Foreskin keratinocyte (primary cell): ENCODE measurements at places on chromosomes 1 and 21. TPM values are rescaled to one million over a fixed set of nuclear protein-coding genes. Genes with fewer than 3 reads are reported as not detected.

- DNase-seq: peak; percentile 94
Measured at GRCh38 chr1:180151508-180151907, 3.2 kb upstream of the QSOX1 start.

The OR11L1 gene
- polyA plus RNA-seq: not detected in 2 replicates

DNA sequence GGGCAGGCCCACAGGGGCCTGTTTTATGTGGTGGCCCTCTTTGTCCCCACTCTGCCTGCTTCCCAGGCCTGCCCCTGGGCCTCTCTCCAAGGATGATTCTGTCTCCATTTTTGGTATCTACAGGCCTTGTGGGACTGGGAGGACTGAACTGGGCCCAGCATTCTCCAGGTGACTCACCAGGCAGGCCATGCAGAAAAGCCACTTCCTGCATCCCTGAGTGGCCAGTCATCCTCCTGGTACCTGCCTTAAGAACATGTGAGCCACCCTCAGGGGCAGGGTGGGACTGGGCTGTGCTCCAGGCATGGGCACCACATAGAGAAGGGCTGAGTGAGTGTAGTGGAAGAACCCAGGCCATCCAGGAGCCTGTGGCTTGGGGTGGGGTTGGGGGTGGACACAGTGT lies 20.0 kb upstream of the BCAR3 start:
- DNase-seq: peak; percentile 99

- DNase-seq: no peak
Measured at GRCh38 chr1:95226781-95227660, 7.0 kb upstream of the RWDD3 start.

GRCh38 chr1:111876631-111877030 lies 112.8 kb downstream of the KCND3 start:
- DNase-seq: no peak

The GJA5 gene
- polyA plus RNA-seq: 1.2 and 1.7 TPM in 2 replicates

The NOS1AP gene
- 0.11 and 0.22 TPM in 2 replicates for polyA plus RNA-seq

The ATF3 gene
- polyA plus RNA-seq: 3.3 and 4.8 TPM in 2 replicates

DNA sequence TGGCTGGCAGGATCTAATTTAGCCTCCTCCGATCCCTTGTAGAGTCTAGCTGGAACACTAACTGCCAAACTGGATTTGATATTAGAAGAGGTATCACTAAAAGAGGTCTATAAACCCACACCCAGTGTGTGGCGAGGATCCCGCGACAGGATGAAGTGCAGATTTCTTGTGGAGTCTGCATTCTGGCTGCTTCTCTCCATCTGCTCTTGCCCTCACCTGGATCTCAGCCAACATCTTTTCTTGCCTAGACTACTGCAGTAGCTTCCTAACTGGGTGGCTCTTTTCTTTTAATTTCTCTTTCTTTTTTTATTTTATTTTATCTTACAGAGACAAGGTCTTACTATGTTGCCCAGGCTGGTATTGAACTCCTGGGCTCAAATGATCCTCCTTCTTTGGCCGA lies 48.9 kb upstream of the CAPZB start:
- no peak for DNase-seq

- DNase-seq: no peak
Measured at GRCh38 chr1:200082329-200082728, 54.8 kb downstream of the NR5A2 start.

The NBPF4 gene
- polyA plus RNA-seq: not detected in 2 replicates

DNA sequence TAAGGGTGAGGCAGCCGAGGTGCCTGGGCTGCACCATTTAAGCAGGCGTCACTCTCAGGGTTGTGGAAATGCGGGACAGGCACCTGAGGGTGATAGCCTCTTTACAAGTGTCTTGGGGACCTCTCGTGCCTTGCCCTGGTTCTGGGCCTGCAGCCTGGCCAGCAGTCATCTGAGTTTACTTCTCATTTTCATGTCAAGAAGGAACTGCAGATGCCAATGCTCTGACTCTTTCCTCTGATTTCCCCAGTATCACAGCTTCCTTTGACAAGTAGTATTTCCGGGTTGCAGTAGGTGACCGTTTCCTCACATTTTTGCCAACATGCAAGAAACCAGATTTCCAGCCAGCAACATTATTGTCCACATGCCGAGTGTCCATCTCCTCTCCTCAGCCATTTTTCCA lies 286.9 kb downstream of the DISC1 start:
- no peak for DNase-seq

The ZNF683 gene
- not detected in 2 replicates for polyA plus RNA-seq

DNA sequence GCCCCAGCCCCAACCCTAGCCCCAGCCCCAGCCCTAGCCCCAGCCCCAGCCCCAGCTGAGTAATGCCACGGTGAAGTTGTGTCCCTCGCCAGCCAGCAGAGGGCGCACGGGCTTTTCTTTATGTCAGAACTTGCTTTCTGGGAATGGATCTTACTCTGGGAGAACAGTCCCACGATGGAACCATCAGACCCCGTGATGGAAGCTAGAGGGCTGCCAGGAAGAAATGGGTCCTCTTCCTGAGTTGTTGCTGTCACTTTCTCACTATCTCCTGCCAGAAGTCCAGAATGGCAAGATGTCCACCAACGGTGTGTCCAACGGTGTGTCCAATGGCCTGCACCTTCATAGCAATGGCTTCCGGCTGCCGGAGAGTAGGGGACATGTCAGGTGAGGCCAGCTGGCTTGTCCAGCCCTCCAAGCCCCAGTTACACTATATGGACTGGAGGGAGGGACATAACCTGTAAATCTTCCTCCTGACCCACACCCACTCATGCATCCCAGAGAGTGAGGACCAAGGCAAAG lies 25.1 kb upstream of the TMEM222 start:
- peak; percentile 2 for DNase-seq

The CFHR4 gene
- not detected in 2 replicates for polyA plus RNA-seq

DNA sequence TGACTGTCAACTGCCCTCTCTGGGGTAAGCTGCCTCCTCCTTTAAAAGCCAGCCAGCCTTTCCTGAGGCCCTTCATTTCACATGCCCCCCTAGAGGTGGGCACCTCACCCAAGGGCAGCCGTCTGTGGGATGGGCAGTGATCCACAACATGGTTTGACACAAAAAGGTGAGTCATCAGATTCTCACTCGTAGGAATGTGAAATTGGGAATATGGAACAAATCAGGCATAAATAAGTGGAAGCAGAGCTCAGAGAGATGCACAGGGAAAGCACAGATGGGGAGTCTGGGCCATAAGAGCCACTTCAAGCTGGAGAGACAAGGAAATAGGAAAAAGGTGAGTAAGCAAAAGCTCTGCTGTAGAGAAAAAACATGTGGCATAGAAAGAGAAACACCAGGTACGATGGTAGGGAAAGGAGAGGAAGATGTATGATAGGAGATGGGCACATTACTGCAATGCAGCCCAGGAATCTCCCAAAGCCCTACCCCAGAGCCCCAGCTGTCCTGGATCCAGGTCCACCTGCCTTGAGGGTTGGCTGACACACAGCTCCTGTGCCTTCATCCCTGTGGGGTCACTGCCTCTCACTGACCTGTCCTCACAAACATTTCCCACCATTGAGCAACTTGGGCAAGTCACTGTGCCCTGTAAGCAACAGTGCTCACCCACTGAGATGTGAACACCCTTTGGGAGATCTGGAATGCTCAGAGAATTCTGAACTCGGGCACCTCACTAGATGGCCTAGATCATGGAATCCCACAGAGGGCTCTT lies 86.6 kb downstream of the ASTN1 start:
- no peak for DNase-seq

- DNase-seq: peak; percentile 61
Measured at GRCh38 chr21:32520875-32521735, 64.2 kb downstream of the TCP10L start.

- DNase-seq: no peak
Measured at GRCh38 chr1:233045588-233045987, 95.2 kb downstream of the NTPCR start.

- DNase-seq: peak; percentile 72
Measured at GRCh38 chr1:216600730-216601609, 122.3 kb downstream of the ESRRG start.

DNA sequence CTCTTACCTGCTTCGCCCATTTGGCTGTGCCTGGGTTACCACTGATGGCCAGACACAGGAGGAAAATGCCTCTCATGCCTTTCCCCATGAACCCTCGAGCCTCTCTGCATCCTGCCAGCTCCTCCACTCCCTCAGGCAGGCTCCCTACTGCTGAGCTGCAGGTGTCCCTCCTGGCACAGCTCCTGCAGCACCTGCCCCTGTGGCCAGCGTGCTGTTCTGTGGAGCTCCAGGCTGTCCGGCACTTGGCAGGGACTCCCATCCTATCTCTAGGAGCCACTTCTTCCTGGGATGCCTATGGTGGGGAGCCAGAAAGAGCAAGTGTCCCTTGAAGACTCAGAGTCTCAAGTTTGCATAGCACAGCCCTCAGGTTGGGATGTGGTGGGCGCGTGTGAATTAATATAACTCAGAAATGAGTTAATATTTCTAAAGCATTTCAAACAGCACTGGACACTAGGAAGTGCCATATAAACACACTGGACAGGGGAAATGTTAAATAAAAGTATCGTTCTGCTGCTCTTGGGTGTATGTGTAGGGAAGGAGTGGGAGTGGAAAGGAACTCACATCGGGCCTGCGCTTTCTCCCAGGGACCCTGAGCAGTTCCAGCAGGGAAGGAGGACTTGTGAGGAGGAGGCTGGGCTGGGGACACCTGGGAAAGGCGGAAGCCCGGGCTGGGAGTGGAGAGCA lies 2.7 kb downstream of the LRRC71 start:
- DNase-seq: no peak

GRCh38 chr1:228123505-228123904 lies 14.4 kb upstream of the MRPL55 start:
- no peak for DNase-seq

The ANKRD35 gene
- 0.26 and 0.41 TPM in 2 replicates for polyA plus RNA-seq

DNA sequence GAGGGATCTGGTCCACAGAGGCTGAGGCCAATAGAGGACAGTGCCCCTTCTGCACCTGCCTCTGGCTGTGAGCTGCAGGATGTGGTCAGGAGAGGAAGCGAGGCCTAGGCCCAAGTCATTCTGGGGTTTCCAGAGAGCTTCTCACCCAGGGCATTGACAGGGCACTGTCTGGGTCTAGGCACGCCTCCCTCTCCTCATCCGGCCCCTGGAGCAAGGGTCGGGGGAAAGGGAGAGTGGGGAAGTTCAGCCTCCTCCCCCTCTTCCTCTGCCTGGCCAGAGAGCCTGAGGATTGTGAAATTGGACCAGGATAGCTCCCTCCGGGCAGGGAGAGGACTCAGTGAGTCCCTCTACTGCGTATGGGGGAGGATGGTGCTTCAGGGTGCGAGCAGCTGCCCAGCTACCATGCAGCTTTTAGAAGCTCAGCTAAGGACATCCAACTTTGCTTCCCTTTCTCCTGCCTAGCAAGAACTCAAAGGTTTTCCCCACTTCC lies 6.3 kb upstream of the INAVA start:
- no peak for DNase-seq

DNA sequence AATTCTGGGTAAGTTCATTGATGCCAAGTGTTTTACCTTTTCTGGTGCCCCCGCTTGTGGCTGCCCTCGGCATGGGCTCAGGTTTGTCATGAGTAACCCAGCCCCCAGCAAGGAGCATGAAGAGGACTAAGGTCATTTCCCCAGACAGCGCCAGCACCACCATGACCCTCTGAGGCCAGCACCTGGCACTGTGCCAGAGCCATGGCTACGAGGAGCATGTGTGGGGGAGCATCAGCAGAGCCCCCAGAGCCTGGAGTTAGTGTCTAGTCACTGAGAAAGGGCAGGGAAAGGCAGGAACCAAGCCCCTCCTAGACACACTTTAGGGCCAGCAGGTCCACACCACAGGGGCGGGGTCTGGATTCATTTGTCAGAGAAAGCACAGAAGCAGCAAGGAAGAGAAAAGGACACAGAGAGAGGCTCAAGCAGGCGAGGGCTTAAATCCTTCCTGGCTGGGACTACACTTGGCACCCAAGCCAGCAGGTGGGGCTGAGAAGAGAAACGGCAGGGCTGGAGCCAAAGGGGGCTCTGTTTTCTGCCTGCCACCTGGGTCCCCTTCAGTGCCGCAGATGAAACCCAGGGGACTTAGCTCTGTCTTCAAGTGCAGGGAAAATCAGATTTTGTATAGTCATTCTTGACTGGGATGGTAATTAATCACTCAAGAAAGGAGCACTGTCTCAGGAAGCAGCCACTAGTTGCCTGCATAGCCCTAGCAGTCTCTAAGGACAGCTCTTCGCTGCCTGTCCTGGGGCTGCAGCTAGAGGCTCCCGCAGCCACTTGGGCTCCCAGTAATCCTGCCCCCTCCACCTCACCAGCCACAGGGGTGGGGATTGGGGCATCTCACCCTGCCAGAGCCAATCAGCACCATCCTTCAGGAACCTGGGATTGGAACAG lies 79.6 kb upstream of the ZC3H12A start:
- no peak for DNase-seq

DNA sequence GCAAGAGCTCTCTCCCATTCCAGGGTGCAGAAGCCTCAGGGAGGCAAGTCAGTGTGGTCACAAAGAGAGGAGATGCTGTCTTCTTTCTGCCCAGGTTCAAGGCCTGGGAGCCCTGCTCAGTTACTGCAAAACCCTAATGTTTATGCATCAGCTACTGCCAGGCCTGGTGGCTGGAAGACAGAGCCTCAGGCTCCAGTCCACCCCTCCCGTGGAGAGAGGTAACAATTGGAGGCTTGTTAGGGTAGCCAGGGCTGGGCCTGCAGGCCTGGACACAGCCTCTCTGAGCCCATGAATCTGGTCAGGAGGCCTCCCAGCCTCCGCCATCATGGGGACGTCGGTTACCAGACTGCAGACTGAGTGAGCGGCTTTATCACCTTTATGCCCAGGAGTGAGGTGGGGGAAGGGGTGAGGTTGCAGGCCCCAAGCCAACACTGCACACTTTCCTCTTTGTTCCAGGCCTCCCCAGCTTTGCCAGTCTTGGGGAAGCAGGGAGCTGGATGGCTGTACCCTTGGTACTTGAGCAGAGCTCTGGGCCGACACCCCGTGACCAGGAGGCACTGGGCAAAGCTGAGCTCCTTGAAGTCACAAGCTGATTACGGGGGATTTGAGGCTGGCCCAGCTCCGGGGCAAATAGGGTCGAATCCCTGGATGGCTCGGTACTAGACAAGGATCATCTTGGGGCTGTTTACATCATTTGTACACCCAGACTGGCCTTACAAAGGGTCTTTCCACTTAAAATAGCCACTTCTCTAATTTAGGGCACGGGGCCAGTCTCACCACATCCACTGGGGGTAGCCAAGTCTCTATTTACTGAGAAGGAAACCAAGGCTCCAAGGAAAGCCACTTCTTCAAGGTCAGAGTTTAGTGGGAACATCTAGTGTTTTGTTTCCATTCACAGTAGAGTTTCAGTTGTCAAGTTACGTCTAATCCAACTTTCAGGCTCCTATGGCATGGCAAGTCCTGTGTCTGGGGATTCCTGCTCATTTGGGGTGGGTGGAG lies 5.2 kb downstream of the SLC2A1 start:
- no peak for DNase-seq

GRCh38 chr1:107935396-107936064 lies 29.4 kb downstream of the VAV3 start:
- DNase-seq: peak; percentile 9

The MRAP gene
- not detected in 2 replicates for polyA plus RNA-seq

DNA sequence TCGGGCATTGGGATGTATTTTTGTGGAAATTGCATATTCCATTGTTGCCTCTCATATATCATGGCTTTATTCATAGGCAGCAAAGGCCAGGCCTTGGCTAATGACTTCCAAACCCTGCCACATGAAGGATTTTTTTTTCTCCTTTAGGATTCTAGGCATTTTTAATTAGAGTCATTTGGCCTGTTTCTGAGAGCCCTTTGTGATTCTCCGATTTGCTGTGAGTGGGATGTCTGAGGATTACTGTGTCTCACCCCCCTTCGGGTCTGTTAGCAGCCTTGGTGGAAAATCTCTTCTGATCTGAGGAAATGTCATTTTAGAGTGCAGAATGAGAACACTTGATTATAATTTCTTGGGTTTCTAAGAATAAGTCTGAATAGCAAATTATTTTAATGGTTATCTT lies 253.5 kb downstream of the NTNG1 start:
- DNase-seq: no peak

- no peak for DNase-seq
Measured at GRCh38 chr1:247096544-247096943, 7.6 kb downstream of the ZNF669 start.

The OR1C1 gene
- polyA plus RNA-seq: not detected in 2 replicates

- no peak for DNase-seq
Measured at GRCh38 chr21:36654796-36655325, 44.1 kb upstream of the SIM2 start.
